ENCODE measurements at places on chromosomes 7 and 10.

DNA sequence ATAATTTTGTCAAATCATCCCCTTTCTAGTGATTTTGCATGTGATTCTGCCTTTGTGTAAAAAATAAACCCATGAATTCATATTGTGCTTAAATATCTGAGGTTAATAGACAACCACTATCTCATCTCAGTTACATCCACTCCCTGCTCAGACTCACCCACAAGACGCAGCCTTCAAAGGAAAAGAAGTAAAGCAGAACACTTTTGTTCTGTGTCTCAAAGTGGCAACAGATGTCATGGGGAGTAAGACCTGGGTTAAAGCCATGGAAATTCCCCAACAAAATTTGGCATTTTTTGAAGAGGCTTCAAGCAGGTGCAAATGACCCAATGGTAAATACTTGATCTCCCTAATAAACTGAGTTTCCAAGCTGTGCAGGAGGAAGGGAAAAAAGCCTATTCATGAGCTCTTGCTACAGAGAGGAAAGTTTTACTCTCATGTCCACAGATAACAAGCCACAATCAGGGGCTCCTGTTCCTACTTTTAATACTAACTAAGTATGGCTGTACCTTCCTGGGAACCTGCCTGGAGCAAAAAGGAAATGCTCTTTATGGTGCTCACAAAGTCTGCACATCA lies 4.7 kb downstream of the CYP3A7 start:
- no peak for DNase-seq

GRCh38 chr7:37336259-37336658 lies 112.4 kb downstream of the ELMO1 start:
- no peak for DNase-seq

- DNase-seq: no peak
Measured at GRCh38 chr10:8416192-8416701, 361.8 kb downstream of the GATA3 start.

- DNase-seq: no peak
Measured at GRCh38 chr7:130141884-130142653, 63.1 kb downstream of the TMEM209 start.

DNA sequence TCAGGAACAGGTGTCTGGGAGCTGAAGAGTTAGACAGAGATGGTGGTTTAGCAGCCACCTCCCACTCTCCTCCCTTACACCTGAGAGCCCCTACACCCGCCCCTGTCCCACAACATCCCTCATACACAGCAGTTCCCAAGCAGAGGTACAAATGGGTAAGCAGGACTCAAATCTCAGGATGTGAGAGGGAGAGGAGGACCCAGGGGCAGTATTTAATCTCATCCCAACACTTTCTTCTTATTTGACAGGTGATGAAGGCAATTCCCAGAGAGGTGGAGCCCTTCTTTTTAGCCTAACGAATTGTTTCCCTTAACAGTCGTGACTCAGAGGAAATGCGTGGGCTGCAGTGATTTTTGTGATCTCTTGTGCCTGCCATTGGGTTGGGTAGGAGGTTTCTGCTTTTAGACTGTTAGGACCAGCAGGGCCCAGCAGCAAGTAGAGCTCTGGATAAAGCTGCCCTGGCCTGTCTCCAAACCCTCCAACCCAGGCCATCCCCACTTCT lies 191.3 kb downstream of the HECW1 start:
- no peak for DNase-seq

- DNase-seq: no peak
Measured at GRCh38 chr10:7493996-7494395, 83.2 kb upstream of the SFMBT2 start.

DNA sequence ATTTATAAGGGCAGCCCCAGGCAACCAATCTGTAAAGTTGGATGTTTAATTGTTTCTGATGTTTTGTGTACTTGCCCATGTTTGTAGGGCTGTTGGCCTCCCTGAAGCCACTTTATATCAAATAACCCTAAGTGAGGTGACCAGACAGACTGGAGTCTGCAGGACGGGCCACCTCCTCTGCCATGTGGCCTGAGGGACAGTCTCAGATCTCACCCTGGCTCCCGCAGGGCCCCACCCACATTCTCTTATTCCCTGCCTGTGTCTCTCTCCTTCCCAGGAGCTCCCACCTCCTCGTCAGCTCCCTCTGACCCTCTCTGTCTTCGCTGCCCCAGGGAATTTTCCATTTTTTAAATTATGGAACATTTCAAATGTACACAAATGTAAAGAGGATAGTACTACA lies 9.5 kb upstream of the C10orf71 start:
- peak; percentile 51 for DNase-seq

- no peak for DNase-seq
Measured at GRCh38 chr7:41002741-41003610, 699.9 kb downstream of the INHBA start.

GRCh38 chr7:70795948-70796347 lies 336.0 kb upstream of the GALNT17 start:
- no peak for DNase-seq

DNA sequence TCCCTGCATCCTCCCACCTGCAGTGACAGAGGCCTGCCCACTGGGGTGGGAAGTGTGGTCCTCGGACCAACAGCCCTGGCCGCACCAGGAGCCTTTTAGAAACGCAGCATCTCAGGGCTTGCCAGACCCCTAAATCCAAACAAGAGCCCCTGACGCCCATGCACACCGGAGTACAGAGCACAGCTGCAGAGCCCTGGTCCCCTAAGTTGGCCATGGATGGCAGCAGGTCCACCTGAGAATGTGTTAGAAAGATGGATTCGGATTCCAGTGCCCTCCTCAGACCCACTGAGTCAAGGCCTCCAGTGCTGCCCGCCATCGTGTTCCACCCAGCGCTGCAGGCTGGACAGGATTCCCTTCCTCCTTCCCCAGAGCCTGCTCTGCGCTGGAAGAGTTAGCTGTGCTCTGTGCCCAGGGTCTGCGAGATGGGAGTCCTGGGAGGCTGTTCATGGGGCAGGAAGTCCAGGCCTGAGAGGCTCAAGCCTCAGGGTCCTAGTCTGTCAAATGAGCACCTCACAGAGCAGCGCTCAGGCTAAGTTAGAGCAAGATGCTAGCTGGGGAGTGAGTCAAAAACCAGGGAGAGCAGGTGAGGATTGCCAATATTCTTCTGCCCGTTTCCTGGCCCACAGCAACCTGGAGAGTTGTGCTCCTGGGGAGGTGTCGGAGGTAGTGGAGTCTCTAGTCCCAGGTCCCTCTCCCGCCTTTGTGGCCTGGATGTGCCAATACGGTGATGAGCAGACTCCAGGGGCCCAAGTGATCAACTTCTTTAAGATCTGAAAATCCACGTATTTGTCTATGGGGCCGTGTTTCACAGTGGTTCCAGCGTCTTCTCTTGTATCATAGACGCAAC lies 95.9 kb upstream of the GPR26 start:
- peak; percentile 60 for DNase-seq

DNA sequence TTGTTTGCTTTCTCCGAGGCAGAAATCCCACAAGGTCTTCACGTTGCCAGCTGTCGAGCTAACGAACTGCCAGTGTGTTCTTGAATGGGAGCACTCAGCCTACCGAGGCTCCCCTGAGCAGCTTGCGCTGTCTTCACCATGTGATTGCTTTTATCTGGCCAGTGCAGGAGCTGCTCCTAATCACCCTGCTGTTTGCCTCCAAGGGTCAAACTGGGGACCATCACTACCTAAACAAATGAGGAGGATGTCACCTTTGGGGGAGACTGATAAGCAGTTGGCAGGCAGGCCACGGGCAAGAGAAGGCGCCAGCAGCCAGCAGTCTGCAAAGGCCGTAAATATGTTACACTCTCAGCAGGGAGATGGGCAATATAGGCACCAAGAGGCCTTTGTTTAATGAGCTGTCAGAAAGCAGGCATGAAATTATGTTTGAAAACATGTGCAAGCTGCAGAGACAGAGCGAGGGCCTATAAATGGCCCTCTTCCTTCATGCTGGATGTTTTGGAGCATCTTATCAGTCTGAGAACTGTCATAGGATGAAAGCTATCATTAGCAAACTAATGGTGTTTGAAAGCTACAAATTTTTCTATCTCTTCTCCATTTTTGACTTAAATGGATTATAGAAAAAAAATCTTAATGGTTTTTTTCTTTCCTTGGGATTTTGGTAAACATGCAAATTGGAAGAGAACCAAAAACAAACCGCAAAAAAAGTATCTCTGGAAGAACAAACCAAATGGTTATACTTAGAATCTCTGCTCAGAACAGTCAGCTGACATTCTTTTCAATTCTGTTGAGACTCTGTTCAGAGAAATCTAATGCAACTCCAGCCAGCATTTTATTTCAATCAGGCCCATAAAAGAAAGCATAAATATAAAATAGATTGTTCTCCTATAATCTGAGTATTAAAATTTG lies 267.3 kb upstream of the NPVF start:
- no peak for DNase-seq

DNA sequence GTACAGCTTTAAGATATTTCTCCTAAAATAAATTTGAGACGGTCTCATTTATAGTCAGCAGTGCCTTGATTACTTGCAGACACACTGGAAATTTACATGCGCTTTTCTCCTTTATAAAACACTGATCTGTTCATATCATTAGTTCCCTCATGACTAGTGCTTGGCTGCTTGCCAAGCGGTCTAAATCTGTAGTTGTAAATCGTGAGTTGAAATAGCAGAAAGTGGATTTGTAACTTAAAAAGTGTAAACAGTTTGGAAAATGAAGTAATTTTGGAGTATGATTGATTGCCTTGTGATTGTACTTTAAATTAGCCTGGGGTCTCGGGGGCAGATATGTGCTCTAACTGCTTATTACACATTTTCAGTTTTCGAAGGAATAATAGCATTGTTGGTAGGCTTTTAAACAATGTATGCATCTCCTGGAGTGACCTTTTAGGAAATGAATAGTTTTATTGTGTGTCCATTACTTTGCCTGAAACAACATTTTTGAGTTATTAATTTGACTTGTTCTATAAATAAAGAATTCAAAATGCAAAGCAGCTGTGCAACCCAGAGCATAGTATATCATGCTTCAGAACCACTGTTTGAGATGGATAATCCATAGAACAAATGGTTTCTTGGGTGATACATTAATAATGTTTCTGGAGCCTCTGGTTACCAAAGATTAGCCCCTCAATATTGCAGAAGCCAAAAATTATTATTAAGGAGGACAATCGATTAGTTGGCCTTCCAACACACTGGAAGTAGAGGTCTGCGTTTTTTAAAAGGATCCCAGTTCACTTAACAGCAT lies 73.3 kb downstream of the ARID5B start:
- DNase-seq: no peak

- no peak for DNase-seq
Measured at GRCh38 chr10:119263951-119264617, 56.7 kb downstream of the GRK5 start.

GRCh38 chr10:26550774-26551526 lies 112.8 kb downstream of the APBB1IP start:
- no peak for DNase-seq

- no peak for DNase-seq
Measured at GRCh38 chr7:142000244-142000643, 4.6 kb downstream of the MGAM start.

DNA sequence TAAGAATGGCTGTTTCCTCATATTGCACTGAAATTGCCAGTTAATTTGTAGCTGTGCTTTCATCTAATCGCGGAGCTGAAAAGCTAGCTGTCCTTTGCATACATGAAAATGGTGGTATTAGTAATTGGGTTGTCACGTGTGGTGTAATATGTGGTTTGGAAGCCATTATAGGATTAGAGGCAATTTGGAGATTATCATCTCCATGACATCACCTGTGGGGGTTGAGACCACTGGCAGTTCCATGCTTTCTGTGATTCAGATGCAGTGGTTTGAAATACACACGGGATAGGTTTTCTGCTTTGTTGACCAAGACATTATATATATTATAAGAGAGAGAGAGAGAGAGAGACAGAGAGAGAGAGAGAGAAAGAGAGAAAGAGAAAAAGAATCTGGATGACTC lies 180.8 kb downstream of the RAB11FIP2 start:
- no peak for DNase-seq

- peak; percentile 84 for DNase-seq
Measured at GRCh38 chr10:119416855-119417254, 125.7 kb downstream of the RGS10 start.
